PC-9 (cell line): ENCODE measurements at places on chromosomes 4 and X. TPM values are rescaled to one million over a fixed set of nuclear protein-coding genes. Genes with fewer than 3 reads are reported as not detected.

The XAGE1A gene
- total RNA-seq = not detected in 2 replicates

The ARR3 gene
- not detected in 2 replicates for total RNA-seq

The CPE gene
- total RNA-seq = 1.3 and 1.4 TPM in 2 replicates

The PPBP gene
- total RNA-seq = not detected in 2 replicates

The FRMD7 gene
- total RNA-seq = not detected in 2 replicates

The DLG3 gene
- 55.6 and 61.1 TPM in 2 replicates for total RNA-seq

The PLAC1 gene
- total RNA-seq = 0.58 and 2.1 TPM in 2 replicates

The DKC1 gene
- 83.5 and 101 TPM in 2 replicates for total RNA-seq

The WAS gene
- total RNA-seq = 0.22 TPM in 1 of 2 replicates, not detected in the other

The SLC34A2 gene
- not detected in 2 replicates for total RNA-seq

The CT55 gene
- total RNA-seq = not detected in 2 replicates

The CXorf49 gene
- total RNA-seq = not detected in 2 replicates

The CXCL9 gene
- total RNA-seq = not detected in 2 replicates

The ETDB gene
- not detected in 2 replicates for total RNA-seq

The COPS4 gene
- total RNA-seq = 15.4 and 17.1 TPM in 2 replicates

The SPOCK3 gene
- not detected in 2 replicates for total RNA-seq

The EDNRA gene
- not detected in 2 replicates for total RNA-seq

The SLIT2 gene
- total RNA-seq = 4.8 and 5.3 TPM in 2 replicates

The NLRP2B gene
- total RNA-seq = not detected in 2 replicates

The AVPR2 gene
- 3.2 and 3.8 TPM in 2 replicates for total RNA-seq

The SLC10A7 gene
- total RNA-seq = 4.8 and 11.4 TPM in 2 replicates

The MPC1L gene
- not detected in 2 replicates for total RNA-seq

The CHST7 gene
- total RNA-seq = 0.94 and 1.1 TPM in 2 replicates

The FGFBP1 gene
- 11.1 and 30.8 TPM in 2 replicates for total RNA-seq

The BBS12 gene
- 2.9 and 4.9 TPM in 2 replicates for total RNA-seq

The TBC1D8B gene
- 2.8 and 5.3 TPM in 2 replicates for total RNA-seq

The ZBTB49 gene
- total RNA-seq = 4.6 and 5.3 TPM in 2 replicates

The ARHGEF6 gene
- total RNA-seq = 0.08 and 0.09 TPM in 2 replicates

The GPR143 gene
- total RNA-seq = not detected in 2 replicates

The RAB33A gene
- 0.57 and 0.95 TPM in 2 replicates for total RNA-seq

The TFDP3 gene
- not detected in 2 replicates for total RNA-seq

The FAM9B gene
- not detected in 2 replicates for total RNA-seq

The AP1S2 gene
- 10.6 and 14.2 TPM in 2 replicates for total RNA-seq

The UGT8 gene
- 2.7 and 3.7 TPM in 2 replicates for total RNA-seq

The BEX1 gene
- total RNA-seq = not detected in 2 replicates

The ERVMER34-1 gene
- 0.73 and 0.92 TPM in 2 replicates for total RNA-seq

The ZGRF1 gene
- total RNA-seq = 17.3 and 18.9 TPM in 2 replicates

The ZNF630 gene
- 2.3 and 3.0 TPM in 2 replicates for total RNA-seq

The NAA11 gene
- not detected in 2 replicates for total RNA-seq

The DAPP1 gene
- total RNA-seq = 7.9 and 9.6 TPM in 2 replicates

The SPANXB1 gene
- total RNA-seq = 24.3 and 31.4 TPM in 2 replicates

The SSX2 gene
- 52.2 TPM in 1 of 2 replicates, not detected in the other for total RNA-seq

The MTNR1A gene
- total RNA-seq = not detected in 2 replicates

The GLRB gene
- total RNA-seq = 7.0 and 7.3 TPM in 2 replicates

The SPP1 gene
- 212 and 249 TPM in 2 replicates for total RNA-seq

The MAB21L2 gene
- total RNA-seq = not detected in 2 replicates

The SSX2B gene
- 39.6 TPM in 1 of 2 replicates, not detected in the other for total RNA-seq

The CITED1 gene
- total RNA-seq = not detected in 2 replicates

The F11 gene
- not detected in 2 replicates for total RNA-seq

The COX7B2 gene
- 12.7 and 15.4 TPM in 2 replicates for total RNA-seq

The HTN1 gene
- total RNA-seq = not detected in 2 replicates

The NXF2B gene
- total RNA-seq = not detected in 2 replicates

The MAGEA10 gene
- total RNA-seq = not detected in 2 replicates

The ASB12 gene
- not detected in 2 replicates for total RNA-seq

The DMD gene
- total RNA-seq = 21.2 and 25.3 TPM in 2 replicates
